Upper lobe of right lung (tissue), 1 donor: ENCODE measurements at places on chromosomes 1 and 21. TPM values are rescaled to one million over a fixed set of nuclear protein-coding genes. Genes with fewer than 3 reads are reported as not detected.

DNA sequence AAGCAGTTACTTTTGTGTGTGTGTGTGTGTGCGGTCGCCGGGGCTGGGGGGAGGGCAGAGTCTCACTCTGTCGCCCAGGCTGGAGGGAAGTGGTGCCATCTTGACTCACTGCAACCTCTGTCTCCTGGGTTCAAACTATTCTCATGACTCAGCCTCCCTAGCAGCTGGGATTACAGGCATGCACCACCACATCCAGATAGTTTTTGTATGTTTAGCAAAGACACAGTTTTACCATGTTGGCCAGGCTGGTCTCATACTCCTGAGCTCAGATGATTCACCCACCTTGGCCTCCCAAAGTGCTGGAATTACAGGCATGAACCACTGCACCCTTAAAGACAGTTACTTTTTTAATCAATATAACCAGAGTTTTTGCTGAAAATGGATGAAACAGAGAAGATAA is 207.0 kb downstream of the PTPRC start:
- no peak for DNase-seq

- DNase-seq = no peak
Observed at GRCh38 chr1:230839173-230839572, 29.1 kb downstream of the C1orf198 start.

- DNase-seq = no peak
Observed at GRCh38 chr1:21865609-21865942, 53.5 kb downstream of the LDLRAD2 start.

G0S2 gene
- total RNA-seq = 36.5 TPM

GRCh38 chr1:229947968-229948367 is 119.1 kb upstream of the GALNT2 start:
- DNase-seq = no peak

DNA sequence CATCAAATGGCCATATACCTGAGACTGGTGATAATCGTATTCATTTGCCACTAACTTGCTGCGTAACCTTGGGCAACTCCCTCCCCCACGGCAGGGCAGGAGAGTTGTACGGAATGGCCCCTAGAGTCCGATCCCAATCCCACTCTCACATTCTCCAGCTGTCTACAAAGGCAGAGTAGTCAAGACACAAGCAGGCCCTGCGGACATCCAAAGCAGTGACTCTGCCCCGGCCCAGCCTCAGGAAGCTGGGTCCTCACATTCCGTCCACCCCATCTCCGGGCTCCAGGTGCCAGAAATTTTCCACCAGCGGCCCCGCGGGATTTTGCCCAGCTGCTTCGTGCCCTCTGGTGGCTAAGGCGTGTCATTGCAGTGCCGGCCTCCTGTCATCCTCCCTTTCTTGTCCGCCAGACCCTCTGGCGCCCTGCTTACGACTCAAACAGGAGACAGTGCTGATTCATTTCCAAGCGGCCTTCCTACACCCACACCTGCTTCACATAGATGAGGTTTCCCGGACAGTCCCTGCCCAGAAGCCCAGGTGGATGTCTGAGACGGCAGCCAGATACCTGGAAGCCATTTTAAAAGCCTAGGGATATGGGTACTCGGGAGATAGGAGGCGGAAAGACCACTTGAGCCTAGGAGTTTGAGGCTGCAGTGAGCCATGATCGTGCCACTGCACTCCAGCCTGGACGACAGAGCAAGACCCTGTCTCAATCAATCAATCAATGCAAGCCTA is 2.9 kb upstream of the S100A2 start:
- DNase-seq = peak; percentile 93

DNA sequence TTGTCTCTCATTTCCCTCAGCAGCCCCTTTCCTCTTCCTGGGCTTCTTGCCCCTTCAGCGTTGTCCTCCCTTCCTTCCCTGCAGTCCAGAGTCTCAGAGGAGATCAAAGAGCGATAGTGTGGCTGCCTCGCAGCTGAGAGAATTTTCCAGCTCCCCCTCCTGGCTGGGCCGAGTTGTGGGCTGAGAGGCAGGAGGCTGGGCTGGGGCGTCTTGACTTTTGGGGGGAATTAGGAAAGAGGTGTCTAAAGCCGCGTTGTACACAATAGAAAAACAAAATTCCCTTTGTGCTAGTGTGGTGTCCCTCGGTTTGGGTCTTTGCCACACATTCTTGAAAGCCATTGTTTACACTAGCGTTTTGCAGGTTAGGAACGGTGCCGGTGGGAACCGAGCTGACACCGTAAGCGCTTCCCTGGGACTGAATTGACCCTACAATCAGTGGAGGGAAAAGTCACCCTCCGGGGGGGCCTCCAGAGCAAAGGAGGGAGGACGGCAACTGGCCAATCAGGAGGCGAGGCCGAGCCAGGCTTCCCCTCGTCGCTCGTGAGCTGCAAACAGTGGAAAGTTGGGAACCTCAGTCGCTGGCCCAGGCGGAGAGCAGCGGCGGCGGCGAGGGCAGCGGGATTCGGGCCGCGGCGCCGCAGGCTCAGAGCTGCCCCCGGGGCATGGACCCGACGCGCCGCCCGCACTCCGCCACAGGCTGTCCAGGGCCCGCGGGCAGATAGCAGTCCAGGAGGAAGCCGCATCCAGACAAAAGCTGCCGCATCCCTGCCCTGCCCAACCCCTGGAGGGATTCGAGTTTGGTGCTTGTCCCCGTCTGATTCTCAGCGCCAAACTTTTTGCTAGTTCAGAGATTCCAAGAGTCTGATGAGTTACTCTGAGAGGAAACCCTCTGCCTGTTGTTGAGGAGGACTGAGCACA is at the start of gene HMCN1:
Gene HMCN1 (plus strand): TSS at position 574 of the 918 bp plus-strand sequence. CDS start 389 bp downstream, outside the sequence.
- DNase-seq = peak; percentile 78

- no peak for DNase-seq
Observed at GRCh38 chr1:227273557-227273956, 44.7 kb downstream of the CDC42BPA start.

GRCh38 chr1:192160196-192160595 is 1.9 kb downstream of the RGS18 start:
- no peak for DNase-seq

DNA sequence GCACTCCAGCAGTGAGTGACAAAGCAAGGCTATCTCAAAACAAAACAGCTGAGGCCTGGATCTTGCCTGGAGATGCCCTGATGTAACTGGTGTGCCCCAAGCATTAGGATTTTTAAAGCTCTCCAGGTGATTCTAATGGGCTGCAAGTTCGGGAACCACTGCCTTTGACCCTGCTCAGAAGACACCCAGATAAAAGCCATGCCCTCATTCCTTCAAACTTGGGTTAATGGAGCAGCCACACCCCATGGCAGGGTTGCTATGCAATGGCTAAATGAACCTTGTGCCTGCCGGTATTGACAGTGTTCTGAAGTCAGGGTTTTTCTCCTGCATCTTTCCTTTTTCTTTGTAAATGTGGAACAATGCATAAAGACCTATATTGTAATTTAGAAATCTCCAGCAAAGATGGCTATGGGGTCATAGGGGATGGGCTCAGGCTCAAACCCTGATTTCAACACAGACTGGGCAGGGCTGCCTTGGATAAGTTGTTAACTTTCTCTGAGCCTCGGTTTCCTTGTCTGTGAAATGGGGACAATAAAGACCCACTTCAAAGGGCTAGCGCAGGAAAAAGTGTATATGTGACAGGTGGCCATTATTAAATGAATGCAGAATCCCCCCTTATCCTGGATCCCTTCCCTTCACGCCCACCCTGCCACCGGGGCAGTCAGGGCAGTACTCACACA is 453 bp downstream of the TFF3 start:
- DNase-seq = no peak

MATN1 gene
- not detected for total RNA-seq

- DNase-seq = no peak
Observed at GRCh38 chr1:231935856-231936255, 309.3 kb downstream of the DISC1 start.

- no peak for DNase-seq
Observed at GRCh38 chr1:47465605-47466004, 27.8 kb downstream of the FOXD2 start.

KCNJ9 gene
- not detected for total RNA-seq

DNA sequence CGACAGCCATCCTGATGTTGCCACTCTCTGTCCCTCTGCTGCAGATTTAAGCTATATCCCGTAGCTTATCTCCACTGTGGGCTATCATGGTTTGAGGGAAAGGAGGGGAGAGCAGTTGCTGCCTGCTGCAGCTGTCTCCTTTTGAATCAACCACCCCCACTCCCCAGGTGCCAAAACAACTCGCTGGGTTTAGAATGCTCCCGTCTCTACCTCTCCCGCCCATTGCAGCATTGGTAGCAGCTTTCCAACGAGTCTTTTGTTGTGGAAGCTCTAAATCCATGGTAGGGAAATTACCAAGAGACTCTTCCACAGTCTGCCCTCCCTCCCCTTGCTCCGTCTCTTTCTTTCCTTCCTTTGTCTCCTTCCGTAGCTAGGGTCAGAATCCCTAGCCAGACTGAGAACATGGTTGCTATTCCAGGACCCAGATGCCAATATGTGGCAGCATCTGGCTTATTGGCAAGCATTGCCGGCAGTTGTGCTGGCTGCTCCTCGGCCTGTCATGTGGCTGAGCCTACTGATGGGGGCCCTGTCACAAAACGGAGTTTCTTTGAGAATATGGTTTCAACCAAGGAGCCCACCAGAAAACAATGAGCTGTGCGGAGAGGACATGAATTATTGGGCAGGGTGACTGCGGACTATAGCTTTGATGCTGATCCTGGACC is 230.7 kb downstream of the RPS6KC1 start:
- DNase-seq = no peak

GRCh38 chr1:96538883-96539282 is 182.7 kb upstream of the PTBP2 start:
- no peak for DNase-seq

EXO5 gene
- 5.7 TPM for total RNA-seq

GRCh38 chr1:184255560-184255959 is 131.3 kb upstream of the C1orf21 start:
- no peak for DNase-seq

RNU1-2 gene
- total RNA-seq = 6,622 TPM

SUSD4 gene
- 2.2 TPM for total RNA-seq

GRCh38 chr1:90201467-90202358 is 206.8 kb downstream of the ZNF326 start:
- no peak for DNase-seq

- no peak for DNase-seq
Observed at GRCh38 chr21:42580076-42580792, 66.6 kb downstream of the SLC37A1 start.

GRCh38 chr1:39089931-39090521 is 63.9 kb downstream of the NDUFS5 start:
- no peak for DNase-seq

HMGB4 gene
- not detected for total RNA-seq

DNA sequence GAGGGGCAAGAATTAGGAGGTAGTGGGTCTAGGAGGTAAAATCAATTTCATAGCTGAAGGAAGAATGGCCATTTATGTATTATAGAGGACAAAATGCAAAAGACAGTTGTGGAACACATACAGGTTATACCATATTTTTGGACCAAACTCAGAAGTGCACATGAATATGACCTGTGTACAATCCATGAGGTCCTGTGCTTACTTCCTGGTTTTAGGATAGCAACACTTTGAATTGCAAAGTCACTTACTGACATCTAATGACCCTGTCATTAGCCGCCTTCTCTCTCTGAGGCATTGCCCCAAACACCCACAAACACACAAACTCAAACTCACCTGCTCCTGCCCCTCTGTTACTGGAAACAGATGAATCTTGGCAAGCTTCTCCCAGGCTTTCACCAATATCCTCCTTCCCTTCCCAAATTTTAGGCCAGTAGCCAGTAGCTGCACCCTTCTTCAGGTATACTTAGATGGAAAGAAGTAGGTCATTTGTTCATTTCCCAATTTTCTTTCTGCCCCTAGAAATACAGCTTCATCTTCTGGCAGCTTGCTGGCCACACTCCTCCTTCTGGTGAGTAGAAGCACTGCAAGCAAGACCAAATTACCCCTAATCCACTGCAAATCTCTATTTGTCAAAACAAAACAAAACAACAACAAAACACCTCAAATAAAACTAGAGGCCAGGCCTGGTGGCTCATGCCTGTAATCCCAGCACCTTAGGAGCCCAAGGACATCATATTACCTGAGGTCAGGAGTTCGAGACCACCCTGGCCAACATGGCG is 13.7 kb upstream of the RPL5 start:
- DNase-seq = no peak
